ENCODE measurements at places on chromosomes 11 and 22.

- no peak for DNase-seq
Observed at GRCh38 chr11:130261571-130261970, 53.1 kb downstream of the ZBTB44 start.

- DNase-seq = no peak
Observed at GRCh38 chr22:39643311-39644083, 72.9 kb downstream of the CACNA1I start.

DNA sequence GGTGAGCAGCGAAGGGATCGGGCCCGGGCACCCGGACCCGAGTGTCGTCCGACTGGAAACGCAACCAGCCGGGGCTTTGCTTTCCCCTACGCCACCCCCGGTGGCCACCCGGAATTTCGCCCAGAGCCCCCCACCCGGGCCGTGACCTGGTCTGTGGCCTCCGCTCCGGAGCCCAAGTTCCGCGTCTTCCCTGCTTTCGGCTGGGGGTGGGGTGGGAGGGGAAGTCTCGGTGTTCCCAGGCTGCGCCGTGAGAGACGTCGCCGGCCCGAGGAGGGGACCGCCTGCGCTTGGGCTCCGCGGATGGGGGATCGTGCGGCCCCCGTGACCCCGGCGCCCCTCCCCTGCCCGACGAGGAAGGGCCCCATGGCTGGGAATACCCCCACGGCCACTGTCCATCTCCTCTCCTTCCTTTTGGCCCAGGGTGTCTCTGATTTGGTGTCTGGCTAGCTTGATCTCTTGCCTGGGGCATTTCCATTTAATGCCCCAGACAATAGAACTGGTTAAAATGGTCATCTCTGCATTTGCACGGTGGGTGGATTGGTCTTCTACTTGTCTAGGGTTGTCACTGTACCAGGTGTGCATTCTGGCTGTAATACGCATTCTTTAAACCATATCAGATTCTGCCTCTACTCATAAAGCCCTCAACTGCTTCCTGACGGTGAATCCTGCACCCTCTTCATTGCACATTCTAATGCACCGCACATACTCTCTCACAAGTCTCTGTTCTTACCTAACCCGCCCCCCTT is 789 bp downstream of the SIK2 start:
- no peak for DNase-seq

GRCh38 chr11:111707039-111707690 is 59.0 kb downstream of the PPP2R1B start:
- no peak for DNase-seq

GRCh38 chr11:17496406-17496805 is 19.8 kb upstream of the ABCC8 start:
- no peak for DNase-seq

DNA sequence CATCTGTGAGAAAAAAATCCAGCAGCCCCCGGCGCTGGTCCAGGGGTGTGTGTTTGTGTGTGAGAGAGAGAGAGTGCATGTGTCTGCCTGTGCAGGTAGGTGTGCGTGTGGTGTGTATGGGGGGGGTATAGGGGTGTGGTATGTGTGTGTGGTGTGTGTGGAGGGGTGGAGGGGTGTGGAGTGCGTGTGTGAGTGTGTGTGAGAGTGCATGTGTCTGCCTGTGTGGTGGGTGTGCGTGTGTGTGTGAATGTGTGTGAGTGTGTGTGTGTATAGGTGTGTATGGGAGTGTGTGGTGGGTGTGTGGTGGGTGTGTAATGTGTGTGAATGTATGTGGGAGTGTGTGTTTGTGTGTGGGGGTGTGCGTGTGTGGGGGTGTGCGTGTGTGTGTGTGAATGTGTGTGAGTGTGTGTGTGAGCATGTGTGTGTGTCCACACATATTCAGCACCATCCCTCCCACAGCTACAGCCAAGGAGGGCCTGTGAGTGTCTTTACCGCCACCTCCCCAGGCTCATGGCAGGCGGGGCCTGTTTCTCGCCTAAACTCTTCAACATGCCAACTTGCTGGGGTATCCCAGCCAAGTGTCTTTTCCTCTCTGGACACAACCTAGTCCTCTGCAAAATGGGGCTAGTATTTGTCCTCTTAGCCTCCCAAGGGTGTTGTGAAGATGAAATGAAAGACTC is 11.9 kb downstream of the LMO1 start:
- DNase-seq = no peak

DNA sequence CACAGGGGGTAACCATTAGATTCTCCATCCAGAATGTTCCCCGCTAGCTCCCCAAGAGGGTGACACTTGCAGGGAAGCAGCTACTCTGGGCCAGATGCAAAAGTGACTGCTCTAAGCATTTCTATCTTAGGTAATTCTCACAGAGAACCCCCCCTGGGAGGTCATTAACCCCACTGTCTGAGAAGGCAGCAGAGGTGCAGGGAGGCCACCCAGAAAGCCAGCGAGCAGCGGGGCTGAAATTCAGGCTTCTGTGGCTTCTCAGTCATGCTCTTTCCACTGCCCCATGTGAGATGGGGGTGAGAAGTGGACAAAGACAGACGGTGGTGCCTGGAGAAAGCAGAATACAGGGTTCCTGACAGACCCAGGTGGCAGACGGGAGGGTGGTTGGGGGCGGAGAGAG is 114.4 kb upstream of the ASPHD2 start:
- no peak for DNase-seq

DNA sequence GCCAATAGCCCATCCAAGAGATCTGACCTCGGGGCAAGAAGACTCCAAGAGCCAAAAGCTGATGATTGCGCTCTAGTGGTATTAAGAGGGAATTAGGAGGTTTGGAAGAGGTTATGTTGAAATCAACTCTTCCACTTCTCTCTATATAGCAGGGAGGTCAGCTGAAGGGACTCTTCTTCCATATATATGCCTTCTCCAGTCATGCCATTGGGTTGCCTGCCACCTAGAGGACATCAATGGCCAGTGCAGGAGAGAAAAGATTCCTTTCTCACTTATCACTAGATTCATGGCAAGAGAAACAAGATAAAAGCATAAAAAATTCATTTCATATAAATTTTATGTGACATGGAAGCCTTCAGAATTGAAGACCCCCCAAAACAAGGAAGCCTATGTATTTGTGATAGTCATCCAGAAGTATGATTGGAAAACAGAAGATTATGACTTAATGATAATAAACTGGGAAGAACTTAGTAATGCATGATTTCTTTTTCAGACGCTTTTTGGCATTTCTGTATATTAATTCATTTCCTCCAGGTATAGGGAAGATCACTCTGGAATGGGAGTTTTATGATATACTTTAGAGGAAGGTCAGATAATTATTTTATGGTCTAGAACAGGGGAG is 435.1 kb upstream of the DDI1 start:
- peak; percentile 47 for DNase-seq

DNA sequence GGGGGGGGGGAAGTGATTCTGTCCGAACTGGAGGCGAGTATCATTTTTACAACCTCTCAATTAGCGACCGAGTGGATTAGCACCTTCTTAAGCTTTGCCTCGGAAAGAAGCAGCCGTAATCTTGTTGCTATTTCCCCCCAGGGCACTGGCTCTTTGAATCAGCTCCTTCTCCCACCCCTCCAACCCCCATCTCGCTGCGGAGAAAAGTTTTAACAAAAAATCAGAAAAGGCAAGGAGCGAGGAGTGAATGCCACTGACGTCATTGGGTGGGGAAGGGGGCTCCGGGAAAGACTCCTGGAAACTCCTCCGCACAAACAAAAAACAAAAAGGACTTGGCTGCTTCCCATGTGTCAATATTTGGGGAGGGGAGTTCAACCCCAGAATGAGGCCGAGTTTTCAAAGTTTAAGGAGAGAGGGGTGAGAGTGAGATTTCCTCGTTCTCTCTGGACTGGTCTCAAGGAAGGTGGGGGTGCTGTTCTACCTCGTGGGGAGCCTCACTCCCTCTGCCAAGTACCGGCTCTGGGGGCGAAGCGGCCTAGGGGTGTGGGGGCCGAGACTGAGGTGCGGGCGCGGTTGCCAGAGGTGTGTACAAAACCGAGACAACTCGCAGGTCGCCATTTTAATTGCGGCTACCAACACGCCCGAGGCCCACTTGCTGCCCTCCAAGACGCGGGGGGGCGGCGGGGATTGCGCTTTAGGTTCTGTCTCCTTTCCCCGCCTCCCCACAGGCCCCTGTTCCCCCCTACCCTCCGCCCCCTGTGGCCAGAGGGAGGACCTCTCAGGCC is 2.5 kb upstream of the PAX6 start:
- no peak for DNase-seq
